ENCODE measurements at places on chromosomes 3 and 15.
A peak's percentile ranks its signal among the peaks of the same experiment; 100 is the strongest.

GRCh38 chr3:124333931-124334640 lies 342.2 kb upstream of the ROPN1 start:
- DNase-seq, result no peak

DNA sequence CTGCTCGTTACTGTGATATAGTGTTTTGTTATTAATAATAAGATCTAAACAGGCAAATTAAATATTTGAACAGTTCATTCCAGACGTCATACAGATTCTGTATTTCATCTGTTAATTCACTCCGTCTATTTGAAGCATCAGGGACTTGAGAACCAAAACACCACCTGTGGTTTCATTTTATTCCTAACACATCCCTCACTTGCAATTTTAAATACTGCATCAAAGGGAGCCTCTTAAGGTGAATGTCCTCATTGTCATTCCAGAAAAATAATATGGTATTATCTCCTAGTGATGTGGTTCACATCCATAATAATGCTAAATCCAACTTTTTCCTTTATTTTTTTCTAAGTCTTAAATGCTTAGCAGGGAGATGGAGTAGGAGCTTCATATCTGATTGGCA lies 1390.9 kb upstream of the CADM2 start:
- DNase-seq, result no peak

DNA sequence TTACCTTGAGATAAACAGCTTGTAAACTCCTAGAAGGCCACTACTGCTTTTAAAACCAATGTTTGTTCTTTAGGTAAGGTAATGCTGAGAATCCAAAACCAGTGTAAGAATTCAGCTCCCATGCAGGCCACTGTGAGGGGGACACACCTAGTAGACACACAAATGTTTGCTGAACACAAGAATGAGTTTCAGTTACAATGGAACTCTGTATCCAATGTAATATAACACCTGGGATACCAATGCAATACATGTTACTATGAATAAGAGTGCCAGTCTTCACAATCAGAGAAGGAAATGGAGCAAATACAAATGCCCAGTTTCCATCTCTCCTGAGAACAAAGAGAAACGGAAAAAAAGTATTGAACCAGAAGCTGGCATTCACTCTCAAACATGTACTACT lies 65.9 kb downstream of the IGF2BP2 start:
- DNase-seq, result no peak

- DNase-seq, result no peak
These were observed 450.5 kb upstream of the AZI2 start for GRCh38 chr3:28799084-28799483.

DNA sequence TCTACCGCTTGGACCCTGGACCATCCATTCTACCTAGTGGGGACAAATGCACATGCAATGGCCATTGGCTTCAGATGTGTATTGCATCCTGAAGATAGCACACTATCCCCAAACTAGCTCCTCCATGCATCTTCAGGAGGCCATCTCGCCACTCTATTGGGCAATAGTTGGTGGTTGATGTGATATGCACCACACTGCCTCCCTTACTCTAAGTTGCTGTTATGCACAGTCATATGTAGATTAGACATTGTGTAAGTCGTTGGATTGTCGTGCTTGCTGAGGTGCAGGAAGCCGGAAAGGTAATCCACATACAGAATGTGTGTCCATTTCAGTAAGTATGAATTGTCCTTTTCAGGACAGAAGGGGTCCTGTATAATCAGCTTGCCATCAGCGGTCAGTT lies 26.7 kb upstream of the PLA2G4D start:
- DNase-seq, result no peak

DNA sequence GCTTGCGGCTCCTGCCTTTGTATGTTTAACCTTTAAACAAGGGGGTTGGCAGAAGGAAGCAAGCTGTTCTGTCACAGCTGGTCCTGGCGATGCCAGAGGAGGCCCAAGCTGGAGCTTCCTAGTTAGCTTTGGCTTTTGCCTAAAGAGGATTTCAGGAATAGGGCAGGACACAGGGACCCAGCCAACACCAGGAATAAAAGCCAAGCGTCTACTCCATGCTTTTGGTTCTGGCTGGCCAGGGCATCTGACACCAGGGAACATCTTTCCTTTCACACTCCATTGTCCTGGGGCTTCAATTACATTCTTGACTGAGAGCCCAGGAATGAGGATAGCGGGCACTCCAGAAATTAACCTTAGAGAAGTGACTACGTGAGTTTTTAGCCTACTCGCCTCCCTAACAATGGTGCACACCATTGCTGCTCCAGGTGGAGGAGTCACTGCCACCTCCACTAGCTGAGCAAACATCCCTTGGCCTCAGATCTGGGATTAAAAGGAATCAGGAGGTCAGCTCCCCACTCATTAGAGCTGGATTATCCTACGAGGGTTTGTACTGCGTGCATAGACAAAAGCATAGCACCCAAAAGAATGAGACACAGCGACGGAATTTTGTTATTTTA lies 38.2 kb downstream of the TPM1 start:
- DNase-seq, result no peak

DNA sequence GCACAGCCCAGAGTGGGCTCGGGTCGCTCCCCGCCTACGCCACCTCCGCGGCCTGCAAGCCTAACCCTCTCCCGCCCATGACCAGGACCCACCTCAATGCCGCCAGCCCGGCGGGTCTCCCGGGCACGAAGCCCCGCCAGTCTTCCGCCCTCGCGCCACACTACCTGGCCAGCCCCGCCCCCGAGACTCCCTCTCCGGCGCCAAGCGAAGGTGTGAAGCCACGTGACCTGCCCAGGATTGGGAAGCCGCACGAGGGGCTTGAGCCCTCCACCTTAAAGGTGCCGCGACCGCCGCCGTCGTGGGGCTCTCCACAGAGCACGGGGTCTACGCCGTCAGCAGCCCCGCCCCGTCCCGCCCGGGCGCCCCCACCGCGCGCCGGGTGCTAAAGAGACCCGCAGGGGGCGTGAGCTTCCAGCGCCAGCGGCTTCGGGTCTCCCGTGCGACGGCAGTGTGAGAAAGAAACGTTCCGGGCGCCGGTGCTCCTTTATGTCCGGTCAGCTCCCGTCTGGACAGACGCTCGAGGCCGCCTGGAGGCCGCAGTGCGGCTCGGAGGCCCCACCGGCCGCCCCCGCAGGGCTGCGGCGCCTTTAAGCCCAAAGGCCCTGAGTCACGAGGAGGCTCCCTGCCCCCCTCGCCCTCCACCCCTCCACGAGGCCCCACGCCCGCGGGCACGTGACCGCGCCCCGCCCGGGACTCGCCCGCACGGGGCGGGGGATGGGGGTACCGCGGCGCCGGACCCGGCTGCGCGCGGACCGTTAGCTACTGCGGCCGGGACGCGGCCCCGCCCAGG lies at the start of gene CPEB1:
Gene CPEB1, minus strand, starts transcription at position 319 of the 790 bp plus-strand sequence. CDS start 18,904 bp downstream, outside the sequence.
- DNase-seq, result peak; percentile 54

DNA sequence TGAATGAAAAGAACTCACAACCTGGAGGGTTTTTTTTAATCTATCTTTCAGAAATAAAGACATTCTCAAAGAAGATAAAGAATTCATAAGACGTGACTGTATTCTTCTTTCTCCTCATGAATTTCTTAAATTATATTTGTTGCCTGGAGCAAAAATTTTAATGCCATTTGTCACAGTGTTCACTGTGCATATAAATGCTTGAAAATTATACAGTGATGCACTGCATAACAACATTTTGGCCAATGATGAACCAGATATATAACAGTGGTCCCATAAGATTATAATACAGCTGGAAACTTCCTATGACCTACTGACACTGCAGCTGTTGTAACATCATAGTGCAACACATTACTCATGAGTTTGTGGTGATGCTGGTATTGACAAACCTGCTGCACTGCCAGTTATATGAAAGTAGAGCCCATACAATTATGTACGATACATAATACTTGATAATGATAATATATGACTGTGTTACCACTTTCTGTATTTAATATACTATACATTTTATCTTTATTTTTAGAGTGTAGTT lies 67.3 kb downstream of the P2RY1 start:
- no peak for DNase-seq

DNA sequence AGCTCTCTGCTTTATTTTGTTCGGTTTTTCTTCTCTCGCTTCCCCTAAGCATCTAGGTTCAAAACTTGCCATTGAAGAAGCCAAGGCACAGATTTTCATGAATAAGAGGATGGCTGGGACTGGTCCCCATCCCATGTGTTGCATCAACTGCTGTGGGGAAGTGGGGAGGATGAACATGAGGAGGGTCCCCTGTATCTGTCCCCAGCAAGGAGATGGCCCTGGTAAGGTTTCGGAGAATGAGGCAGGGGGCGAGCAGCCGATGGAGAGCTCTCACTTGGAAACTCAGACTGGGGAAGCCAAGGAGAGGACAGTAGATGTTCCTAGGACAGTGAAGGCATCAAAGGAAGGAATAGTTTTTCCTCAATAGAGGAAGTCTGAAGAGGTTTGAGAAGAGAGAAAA lies 142.0 kb upstream of the ATP2B2 start:
- DNase-seq, result no peak

DNA sequence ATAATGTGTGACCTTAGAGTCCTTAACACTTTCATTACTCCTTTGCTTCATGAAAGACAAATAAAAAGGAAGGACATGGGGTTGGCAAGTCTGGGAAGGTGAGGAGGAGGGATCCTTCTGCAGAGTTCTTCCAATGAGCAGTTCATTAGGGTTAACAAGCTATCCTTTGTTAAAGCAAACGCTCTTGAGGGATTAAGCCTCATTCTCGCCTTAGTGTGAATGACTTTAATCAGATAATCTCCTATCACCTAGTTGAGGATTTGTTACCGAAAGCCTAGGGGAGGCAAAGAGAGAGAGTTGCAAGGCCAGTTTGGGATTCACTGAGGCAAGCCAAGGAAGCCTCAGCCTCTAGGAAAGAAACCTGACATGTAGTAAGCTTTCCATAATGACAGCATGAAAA lies 7.4 kb upstream of the MBNL1 start:
- DNase-seq, result no peak

GRCh38 chr3:124059580-124059979 lies 67.7 kb upstream of the ROPN1 start:
- no peak for DNase-seq

DNA sequence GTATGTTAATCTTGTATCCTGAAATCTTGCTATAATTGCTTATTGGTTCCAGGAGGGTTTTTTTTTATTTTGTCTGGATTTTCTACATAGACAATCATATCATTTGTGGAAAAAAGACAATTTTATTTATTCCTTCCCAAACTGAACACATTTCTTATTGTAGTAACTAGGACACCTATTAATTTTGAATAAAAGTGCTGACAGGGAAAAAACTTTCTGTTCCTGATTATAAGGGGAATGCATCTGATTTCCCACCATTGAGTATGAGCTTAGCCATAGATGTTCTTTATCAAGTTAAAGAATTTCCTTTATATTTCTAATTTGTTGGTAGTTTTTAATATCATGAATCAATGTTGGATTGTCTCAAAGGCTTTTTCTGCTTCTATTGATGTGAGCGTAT lies 460.7 kb upstream of the CNTN3 start:
- no peak for DNase-seq

DNA sequence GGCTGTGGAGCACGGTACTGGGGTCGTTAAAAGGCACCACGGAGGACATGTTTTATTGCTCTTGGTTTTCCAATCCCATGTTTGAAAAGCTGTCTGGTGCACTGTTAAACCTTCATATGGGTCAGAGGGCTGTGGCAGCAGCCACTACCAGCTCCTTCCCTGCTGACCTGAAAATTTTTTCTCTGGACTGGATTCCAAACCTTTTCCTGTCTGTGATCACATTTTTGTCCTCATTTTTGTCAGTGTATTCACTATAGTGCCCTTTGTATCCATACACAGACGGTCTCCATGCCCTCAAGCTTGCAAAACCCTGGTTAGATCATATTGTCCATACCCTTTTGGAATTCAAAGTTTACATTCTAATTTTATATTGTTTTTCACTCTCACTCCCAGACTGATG lies 70.5 kb downstream of the NME9 start:
- no peak for DNase-seq

- DNase-seq, result peak; percentile 1
These were observed at the start of gene FGF12 for GRCh38 chr3:192727032-192727847. Gene FGF12, minus strand, starts transcription at chr3:192727541.

- DNase-seq, result no peak
These were observed 44.1 kb downstream of the C3orf20 start for GRCh38 chr3:14719006-14719405.

GRCh38 chr15:57018151-57018550 lies 99.7 kb downstream of the TCF12 start:
- no peak for DNase-seq

DNA sequence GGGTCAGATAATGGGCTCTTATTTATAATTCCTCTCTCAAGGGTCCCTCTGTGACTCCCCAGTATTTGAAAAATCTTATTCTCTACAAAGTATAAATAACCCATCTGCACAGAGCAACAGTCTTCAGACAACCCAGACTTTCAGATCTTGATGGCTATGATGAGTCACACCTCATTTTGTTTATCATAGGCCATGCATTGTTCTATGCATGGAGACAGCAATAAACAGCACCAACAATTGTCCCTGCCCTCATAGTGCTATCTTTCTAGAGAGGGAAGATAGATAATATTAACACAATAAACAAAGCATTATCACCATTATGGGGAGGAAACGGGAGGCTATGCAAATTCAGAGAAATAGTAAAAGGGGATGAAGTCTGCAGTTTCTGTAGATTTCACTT lies 13.4 kb downstream of the FHIT start:
- no peak for DNase-seq

DNA sequence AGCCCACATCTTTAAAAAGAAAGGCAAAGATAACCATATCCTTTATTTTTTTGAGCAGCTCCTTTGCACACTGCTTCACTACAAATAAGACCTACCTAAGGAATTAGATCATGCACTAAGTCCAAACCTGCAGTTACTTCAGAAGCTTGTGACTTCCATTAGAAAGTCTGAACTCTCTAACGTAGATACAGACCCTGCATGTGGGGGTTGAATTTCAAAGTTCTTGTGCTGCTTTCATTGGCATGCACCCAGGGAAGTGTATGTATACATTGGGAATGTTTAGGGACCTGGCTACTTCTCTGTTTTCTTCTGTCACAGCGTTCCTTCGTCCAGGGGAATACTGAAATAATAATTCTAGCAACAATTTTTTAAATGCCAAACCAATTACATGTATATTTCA lies 185.2 kb upstream of the IL12A start:
- no peak for DNase-seq

DNA sequence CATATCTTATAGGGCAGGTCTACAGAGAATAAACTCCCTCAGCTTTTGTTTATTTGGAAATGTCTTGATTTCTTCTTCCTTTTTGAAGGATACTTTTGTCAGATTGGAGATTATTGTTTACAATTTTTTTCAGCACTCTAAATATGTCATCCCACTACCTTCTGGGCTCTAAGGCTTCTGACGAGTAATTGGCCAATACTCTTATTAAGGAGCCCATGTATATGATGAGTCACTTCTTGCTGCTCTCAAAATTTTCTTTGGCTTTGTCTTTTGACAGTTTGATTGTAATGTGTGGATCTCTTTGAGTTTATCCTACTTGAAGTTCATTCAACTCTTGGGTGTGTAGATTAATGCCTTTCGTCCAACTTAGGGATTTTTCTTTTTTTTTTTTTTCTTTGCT lies 28.9 kb upstream of the CD200R1L start:
- DNase-seq, result no peak

DNA sequence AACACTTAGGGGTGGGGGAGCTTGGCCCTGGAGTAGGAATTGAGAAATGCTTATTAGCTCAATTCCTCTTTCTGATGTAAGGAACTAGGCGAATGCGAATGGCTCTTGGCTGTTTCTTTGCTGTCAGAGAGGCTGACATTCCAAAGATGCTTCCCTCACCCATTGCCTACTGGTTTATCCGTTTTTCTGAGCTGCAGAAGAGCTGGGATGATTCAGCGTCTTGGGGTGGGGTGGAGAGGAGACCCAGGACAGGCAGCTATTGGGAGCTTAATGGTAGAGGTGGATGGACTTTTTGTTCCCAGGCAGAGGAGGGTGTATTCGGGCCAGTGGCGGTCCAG lies 9.8 kb downstream of the PLEKHO2 start:
- DNase-seq, result no peak

All from activated naive CD4-positive, alpha-beta T cell treated with Interleukin-2 at 50 U/mL for 16 hours (primary cell).